Breast epithelium (tissue), 4 donors: ENCODE measurements at places on chromosomes 11 and 22. TPM values are rescaled to one million over a fixed set of nuclear protein-coding genes. Genes with fewer than 3 reads are reported as not detected.

Gene MN1
- total RNA-seq = 3.2 TPM

Gene SCGB1C1
- total RNA-seq = not detected

Gene MPPED1
- not detected for total RNA-seq

Gene EIF1AD
- 31.0 TPM for total RNA-seq

Gene PLAAT2
- 2.0 TPM for total RNA-seq

Gene APOL3
- total RNA-seq = 130 TPM

Gene GLYATL2
- 1.8 TPM for total RNA-seq

Gene CD3D
- total RNA-seq = 4.8 TPM

Gene THY1
- total RNA-seq = 8.5 TPM

Gene TM7SF2
- total RNA-seq = 44.2 TPM

Gene TRPT1
- total RNA-seq = 51.1 TPM

Gene RCOR2
- total RNA-seq = 0.33 TPM

Gene ANGPTL5
- total RNA-seq = not detected

Gene NUCB2
- 32.6 TPM for total RNA-seq

Gene TCN2
- total RNA-seq = 69.8 TPM

Gene LRRN4CL
- total RNA-seq = 15.1 TPM

Gene TMEM86A
- 9.9 TPM for total RNA-seq

Gene OR51B2
- total RNA-seq = 1.6 TPM

Gene EML3
- 35.7 TPM for total RNA-seq

Gene PAMR1
- 8.8 TPM for total RNA-seq

Gene MS4A14
- 2.5 TPM for total RNA-seq

Gene THRSP
- total RNA-seq = 74.9 TPM

Gene AP1B1
- total RNA-seq = 58.7 TPM

Gene CLTCL1
- 27.0 TPM for total RNA-seq

Gene SLC37A2
- total RNA-seq = 38.9 TPM

Gene SCGB1A1
- not detected for total RNA-seq

Gene NRIP3
- total RNA-seq = 14.5 TPM

Gene BEST1
- 5.9 TPM for total RNA-seq

Gene GPR152
- not detected for total RNA-seq

Gene LIMK2
- 135 TPM for total RNA-seq

Gene LRP4
- 5.2 TPM for total RNA-seq

Gene FOSL1
- total RNA-seq = 7.2 TPM

Gene SSTR3
- not detected for total RNA-seq

Gene LGR4
- 34.2 TPM for total RNA-seq

Gene PTPRJ
- total RNA-seq = 15.7 TPM

Gene LRRC55
- total RNA-seq = not detected

Gene MYOD1
- not detected for total RNA-seq

Gene ZC3H12C
- 13.2 TPM for total RNA-seq

Gene SYCE3
- not detected for total RNA-seq

Gene CALCB
- total RNA-seq = not detected

Gene KIAA0930
- 29.4 TPM for total RNA-seq

Gene RAB3IL1
- 27.9 TPM for total RNA-seq

Gene RFPL2
- not detected for total RNA-seq

Gene GGTLC2
- total RNA-seq = not detected

Gene SYTL2
- 189 TPM for total RNA-seq

Gene CD6
- total RNA-seq = 0.98 TPM

Gene LINC01488
- not detected for total RNA-seq

Gene CACNA1I
- total RNA-seq = 0.44 TPM

Gene FOXRED2
- 4.9 TPM for total RNA-seq

Gene TNNT3
- total RNA-seq = 3.6 TPM

Gene OR8D1
- not detected for total RNA-seq

Gene POU2AF2
- total RNA-seq = not detected
